ENCODE measurements at places on chromosomes 7 and 10.

GRCh38 chr10:100339236-100339635, 7.8 kb upstream of the SCD start:
- no peak for DNase-seq

GRCh38 chr7:32177232-32177631, 107.0 kb upstream of the PDE1C start:
- no peak for DNase-seq

DNA sequence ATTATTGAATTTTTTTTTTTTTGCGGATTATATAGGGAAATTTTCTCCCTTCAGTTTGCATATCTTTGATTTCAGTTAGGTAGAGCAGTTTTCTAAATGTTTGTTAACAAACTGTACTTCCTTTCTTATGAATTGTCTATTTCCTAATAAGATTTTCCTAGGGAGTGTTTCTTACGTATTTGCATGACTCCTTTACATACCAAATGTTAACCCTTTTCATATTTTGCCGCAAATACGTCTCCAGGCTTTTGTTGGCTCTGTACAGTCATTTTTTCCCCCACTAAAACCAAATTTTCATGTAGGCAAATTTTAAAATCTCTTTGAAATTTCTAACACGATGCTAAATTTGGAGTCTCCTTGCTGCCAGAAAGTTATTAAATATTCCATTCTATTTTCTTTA, 1.9 kb upstream of the FRAT2 start:
- DNase-seq: no peak

- no peak for DNase-seq
Observed at GRCh38 chr10:60286559-60286958, 103.1 kb downstream of the ANK3 start.

- DNase-seq: no peak
Observed at GRCh38 chr10:34861293-34862021, 46.4 kb upstream of the PARD3 start.
